ENCODE measurements at places on chromosomes 12 and 14. TPM values are rescaled to one million over a fixed set of nuclear protein-coding genes. Genes with fewer than 3 reads are reported as not detected.

DNA sequence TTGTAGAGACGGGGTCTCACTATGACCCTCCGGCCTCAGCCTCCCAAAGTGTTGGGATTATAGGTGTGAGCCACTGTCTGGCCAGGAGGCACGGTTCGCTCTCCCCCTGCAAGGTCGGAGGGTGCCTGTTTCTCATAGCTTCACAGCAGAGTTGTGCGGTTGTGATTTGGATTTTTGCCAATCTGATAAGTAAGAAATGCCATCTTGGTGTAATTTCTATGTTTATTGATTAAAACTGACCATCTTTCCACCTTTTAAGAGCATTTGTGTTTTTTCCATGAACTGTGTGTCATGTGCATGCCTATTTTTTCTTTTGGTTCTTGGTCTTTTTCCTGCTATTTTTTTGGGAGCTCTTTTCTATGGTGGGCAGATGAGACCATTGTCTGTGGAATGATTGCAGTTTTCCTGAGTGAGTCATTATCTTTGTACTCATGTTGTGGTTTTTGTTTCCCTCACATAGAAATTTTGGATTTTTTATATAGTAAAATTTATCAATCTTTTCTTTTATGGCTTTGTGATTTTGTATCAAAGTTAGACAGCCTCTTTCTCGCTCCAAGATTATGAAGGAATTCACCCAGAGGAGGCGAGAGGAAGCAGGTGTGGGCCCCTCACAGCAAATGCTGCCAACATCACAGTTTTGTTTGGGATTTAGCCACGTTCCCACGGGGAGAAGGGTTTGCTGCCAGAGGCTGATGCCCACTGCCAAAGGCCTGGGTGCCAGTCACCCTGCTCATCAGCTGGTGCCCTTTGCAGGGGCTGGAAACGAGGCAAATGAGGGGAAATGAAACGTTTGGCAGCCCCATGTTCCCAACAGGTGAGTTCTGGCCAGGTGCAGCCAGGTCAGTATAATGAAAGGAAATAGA, 47.2 kb downstream of the RFX4 start:
- DNase-seq, result no peak

- DNase-seq, result no peak
Measured at GRCh38 chr12:93778306-93778705, 101.1 kb downstream of the CRADD start.

DNA sequence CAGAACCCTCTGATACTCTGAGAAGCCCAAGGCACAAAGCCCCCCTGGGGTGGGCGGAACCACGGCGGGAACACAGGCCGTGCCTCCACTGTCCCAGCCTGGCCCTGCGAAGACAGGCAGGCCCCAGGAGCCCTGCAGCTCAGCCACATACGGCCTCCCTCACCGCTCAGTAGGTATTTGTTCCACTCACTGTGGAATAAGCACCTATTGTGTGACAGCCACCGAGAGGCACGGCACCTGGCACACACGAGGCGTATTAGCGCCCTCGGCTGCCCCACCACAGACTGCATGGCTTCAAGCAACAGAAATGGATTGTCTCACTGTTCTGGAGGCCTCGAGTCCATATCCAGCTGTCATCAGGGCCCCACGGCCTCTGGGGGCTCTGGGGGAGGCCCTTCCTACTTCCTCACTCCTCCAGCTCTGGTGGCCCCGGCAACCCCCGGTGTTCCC, 66.3 kb downstream of the NCOR2 start:
- DNase-seq, result no peak

- no peak for DNase-seq
Measured at GRCh38 chr14:58332561-58332960, 34.2 kb downstream of the ARID4A start.

- DNase-seq, result no peak
Measured at GRCh38 chr12:113515082-113515856, 43.6 kb upstream of the LHX5 start.

- DNase-seq, result no peak
Measured at GRCh38 chr12:87642245-87642644, 387.0 kb downstream of the C12orf50 start.

DNA sequence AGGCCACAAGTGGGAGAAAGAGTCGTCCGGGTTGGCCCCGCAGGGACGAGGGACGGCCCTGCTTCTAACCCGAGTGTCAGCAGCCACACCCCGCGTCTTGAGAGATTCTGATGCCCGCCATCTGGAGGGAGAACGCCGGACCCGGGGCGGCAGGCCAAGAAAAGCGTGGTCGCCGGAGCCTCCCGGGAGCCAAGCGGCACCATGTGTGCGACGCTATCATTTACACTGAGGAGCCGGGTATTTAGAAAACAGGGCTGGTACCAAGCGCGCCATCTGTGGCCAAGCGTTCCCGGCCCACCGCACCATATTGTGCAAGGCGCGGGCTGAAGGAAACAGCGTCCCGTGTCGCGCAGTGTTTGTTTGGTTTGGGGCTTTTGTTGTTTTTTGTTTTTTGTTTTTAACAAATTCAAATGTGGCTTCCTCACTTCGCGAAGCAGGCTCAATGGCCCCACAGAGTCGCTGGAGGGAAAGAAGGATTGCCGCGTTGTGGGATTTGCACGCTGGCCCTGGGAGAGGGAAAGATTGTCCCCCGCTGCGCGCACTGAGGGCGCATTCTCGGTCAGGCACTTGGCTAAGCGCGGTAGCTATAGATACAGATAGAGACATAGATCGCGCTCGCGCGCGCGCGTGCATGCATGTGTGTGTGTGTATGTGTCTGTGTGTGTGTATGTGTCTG, 153.8 kb downstream of the BCL11B start:
- no peak for DNase-seq

GRCh38 chr14:57751400-57751799, 114.5 kb downstream of the SLC35F4 start:
- no peak for DNase-seq

DNA sequence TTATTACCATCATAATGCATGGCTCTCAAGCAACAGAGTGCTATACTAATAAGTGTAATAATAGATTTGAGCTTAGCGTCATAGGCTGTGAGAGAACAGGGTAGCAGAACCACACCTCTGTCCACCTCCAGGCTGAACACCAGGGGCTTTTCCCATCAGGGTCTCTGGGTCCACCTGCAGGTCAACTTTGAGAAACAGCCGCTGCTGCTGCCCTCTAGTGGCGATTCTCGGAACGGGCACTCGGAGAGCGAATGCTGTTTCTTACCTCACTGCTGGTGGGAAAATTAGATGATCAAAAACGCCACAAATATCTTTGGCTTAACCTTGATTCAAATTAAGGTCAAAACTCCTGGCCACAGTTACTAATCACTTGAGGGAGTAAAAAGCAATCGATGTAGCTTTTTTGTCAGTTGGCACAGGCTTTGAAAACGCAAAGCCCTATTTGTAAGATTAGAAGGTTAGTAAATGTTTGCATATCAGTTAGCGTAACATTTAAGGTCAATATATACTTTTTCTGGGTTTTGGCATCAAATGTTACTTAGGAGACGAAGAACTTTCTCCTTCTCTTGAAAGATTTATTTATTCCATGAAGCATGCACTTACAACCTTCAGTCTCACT, 127.9 kb upstream of the TMEM132D start:
- peak; percentile 48 for DNase-seq

DNA sequence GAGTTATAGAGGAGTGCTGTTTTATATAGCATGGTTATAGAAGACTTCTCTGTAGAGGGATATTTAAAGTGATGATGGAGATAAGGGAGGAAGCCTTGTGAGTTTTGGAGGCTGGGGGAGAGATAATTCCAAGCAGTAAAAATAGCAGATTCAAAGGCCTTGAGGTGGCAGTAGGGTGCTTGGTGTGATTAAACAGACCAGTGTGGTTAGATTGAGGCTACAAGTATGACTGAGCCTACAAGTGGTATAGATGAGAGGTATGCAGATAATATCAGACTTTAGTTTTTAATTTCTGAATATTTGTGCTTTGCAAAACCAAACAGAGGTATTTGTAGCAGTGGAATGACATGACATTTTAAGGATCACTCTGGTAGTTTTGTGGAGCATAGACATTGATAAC, 20.3 kb downstream of the FANCM start:
- no peak for DNase-seq

GRCh38 chr14:45065540-45065939, 18.4 kb upstream of the PRPF39 start:
- DNase-seq, result no peak

DNA sequence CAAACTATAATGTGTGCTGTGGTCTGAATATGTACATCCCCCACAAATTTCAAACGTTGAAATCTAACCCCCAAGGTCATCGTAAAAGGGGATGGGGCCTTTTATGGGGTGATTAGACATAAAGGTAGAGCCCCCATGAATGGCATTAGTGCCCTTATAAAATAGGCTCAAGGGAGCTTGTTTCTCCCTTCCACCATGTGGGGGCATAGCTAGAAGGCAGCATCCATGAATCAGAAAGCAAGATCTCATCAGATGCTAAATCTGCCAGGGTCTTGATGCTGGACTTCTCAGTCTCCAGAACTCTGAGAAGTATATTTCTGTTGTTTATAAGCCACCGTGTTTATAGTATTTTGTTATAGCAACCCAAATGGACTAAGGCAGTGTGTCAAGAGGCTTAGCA, 33.4 kb upstream of the IGF1 start:
- DNase-seq, result no peak

GRCh38 chr12:124778411-124778810, 85.3 kb downstream of the SCARB1 start:
- DNase-seq, result no peak

- no peak for DNase-seq
Measured at GRCh38 chr12:101110866-101111265, 99.2 kb downstream of the SLC5A8 start.

DNA sequence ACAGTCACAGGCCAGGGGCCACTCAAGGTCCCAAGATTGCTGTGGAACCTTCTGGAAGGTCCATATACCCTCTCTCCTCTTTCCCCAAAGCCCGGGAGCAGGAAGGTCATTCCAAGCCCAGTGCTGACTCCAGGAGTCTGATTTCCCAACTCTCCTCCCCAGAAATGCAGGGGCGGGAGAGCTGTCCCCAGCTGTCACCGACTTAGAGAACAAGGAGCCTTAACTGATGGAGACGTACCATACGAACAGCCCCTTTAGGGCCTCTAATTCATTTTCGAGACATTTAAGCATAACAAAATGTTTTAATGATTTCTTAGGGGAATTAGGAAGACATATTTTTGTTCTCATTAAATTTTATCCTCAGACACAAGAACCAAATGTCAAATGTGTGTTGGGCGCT, 99.2 kb downstream of the PHETA1 start:
- DNase-seq, result no peak

DNA sequence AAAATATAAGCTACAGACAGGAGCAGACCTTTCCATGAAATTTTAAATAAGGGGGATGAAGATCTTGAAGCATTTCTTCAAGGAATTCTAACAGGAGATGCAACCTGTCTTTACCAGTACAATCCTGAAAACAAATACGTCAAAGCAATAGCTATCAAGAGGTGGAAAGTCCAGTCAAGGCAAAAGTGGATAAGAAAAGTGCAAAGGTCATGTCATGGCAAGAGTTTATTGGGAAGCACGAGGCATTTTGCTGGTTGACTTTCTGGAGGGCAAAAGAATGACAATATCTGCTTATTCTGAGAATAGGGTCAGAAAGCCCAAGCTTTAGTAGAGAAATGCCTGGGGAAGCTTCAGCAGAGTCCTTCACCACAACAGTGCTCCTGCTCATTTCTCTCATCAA, 34.3 kb upstream of the PRB4 start:
- no peak for DNase-seq

Gene FERMT2
- 125 TPM for total RNA-seq

Gene BDKRB2
- 14.5 TPM for total RNA-seq

Gene DPPA3
- not detected for total RNA-seq

Gene CCDC177
- not detected for total RNA-seq

Gene TAS2R31
- total RNA-seq, result 3.1 TPM

Gene TULP3
- 20.7 TPM for total RNA-seq
